LHCN-M2 (cell line): ENCODE measurements at places on chromosomes 11 and 22. TPM values are rescaled to one million over a fixed set of nuclear protein-coding genes. Genes with fewer than 3 reads are reported as not detected.
A peak's percentile ranks its signal among the peaks of the same experiment; 100 is the strongest.

- DNase-seq = peak; percentile 73
Observed at GRCh38 chr22:45072322-45072903, 62.6 kb upstream of the PHF21B start.

- DNase-seq = no peak
Observed at GRCh38 chr11:69573761-69574607, 67.0 kb upstream of the CCND1 start.

The NXPE4 gene
- not detected in 2 replicates for total RNA-seq

DNA sequence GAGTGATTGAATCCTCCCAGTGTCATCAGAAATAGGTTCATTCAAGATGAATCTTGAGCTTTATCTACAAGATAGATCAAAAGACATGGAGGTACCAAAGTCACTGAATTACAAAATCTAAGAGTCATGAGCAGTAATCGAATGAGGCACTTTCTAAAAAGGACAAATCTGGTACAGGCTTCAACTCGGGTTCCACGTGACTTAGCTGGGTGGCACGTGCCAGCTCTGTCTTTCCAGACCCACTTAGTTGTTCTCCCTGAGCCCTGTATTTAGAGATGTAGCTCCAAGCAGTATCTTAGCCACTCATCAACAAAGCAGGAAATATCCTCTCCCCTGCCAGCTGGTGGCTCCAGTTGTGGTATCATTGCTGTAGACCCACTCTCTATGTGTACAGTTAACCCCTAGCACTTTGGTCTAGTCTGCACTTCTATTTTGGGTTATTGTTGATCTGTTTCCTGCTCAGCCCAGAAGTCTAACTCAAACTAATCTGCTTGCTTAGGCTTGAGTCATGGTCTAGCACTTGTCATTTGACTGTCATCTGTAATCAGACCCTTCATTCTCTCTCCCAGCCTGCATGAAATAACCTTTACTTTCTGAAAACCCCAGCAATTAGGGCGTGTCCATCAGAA is 528.7 kb downstream of the ETS1 start:
- peak; percentile 17 for DNase-seq

The HTR3A gene
- not detected in 2 replicates for total RNA-seq

GRCh38 chr11:96172604-96173003 is 170.4 kb downstream of the MAML2 start:
- DNase-seq = no peak

DNA sequence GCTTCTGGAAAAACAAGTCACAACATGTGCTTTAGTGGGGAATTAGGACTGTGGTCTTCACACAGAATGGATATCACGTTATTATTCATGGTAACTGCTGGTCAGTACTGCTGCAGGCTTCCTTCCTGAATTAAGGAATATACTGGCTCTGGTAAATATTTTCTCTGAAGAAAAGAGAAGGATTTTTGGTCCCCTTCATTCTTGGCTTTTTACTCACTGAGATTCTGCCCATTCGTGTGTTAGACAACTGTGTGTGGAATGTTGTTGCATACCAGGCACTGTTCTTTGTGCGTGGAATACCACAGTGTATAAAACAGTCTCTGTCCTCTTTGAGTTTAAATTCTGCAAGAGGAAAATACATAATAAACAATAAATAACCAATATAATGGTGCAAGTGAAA is 80.3 kb downstream of the ALX4 start:
- no peak for DNase-seq

The NCAPD3 gene
- 30.6 and 38.9 TPM in 2 replicates for total RNA-seq

GRCh38 chr11:119065369-119065768 is 2.2 kb upstream of the VPS11 start:
- DNase-seq = peak; percentile 25

The MALAT1 gene
- total RNA-seq = 1,575 and 2,461 TPM in 2 replicates

- no peak for DNase-seq
Observed at GRCh38 chr22:20729194-20729593, 44.7 kb upstream of the SERPIND1 start.

GRCh38 chr22:31818481-31819392 is 64.9 kb downstream of the DEPDC5 start:
- peak; percentile 73 for DNase-seq

The CASP1 gene
- total RNA-seq = 4.4 and 6.5 TPM in 2 replicates

The KRTAP5-4 gene
- not detected in 2 replicates for total RNA-seq

- no peak for DNase-seq
Observed at GRCh38 chr22:17518406-17518805, 44.9 kb upstream of the SLC25A18 start.

The OR10D3 gene
- total RNA-seq = not detected in 2 replicates

The SPINDOC gene
- total RNA-seq = 31.7 and 33.8 TPM in 2 replicates

The OR2AT4 gene
- total RNA-seq = not detected in 2 replicates
